ENCODE measurements at places on chromosomes 2 and 18.

DNA sequence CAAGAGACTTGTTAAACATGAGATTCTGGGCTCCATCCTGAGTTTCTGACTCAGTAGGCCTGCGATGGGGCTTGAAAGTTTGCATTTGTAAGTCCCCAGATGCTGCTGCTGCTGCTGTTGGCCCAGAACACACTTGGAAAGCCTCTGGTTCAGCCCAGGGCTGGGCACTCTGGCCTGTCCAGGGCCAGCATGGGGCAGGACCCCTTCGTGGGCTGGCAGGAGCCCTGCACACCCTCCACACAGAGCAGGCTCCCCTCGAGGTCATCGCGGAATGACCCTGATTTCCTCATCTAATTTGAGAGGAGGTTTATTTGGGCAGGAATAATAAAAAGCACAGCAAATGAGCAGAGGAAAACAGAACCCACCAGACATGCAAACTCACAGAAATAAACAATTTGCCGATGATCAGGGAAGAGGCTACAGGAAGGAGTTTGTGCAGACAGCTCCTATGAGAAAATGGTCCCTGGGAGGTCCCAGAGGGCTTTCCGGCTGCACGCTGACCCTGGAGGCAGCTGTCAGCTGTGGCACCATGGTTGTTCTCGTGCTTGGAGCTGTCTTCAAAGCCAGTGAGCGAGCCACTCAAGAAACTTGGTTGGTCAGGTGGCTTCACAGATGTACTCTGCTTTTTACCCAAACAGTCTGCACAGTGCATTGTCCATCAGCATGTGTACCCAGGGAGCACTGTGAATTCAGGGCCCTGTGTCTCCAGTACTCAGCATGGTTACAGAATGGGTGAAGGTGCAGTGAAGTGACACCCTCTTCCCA is 119.3 kb downstream of the GLI2 start:
- DNase-seq = no peak

GRCh38 chr2:28094739-28095138 is 204.2 kb downstream of the BABAM2 start:
- no peak for DNase-seq

- DNase-seq = peak; percentile 38
Measured at GRCh38 chr2:17646081-17646554, 105.6 kb downstream of the VSNL1 start.

- peak; percentile 44 for DNase-seq
Measured at GRCh38 chr2:134207589-134208209, 46.2 kb upstream of the MGAT5 start.

DNA sequence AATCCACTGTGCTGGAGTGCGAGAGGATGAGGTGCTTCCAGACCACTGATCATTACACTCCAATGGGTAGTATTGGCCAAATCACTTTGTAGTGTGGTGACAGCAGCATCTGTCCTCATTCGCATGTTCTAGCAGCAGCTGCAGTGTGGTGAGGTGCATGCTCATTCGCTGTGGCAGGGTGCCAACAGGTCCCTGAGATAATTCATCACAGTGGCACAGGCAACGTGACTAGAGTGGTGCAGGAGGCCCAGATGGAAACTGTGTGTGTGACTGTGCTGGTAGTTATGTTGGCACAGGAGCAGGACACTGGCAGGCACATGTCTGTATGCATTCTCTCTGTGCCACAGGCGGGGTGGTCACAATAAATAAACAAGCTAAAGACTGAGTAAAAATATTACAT is 329.5 kb upstream of the SYT4 start:
- no peak for DNase-seq

GRCh38 chr2:71938659-71939587 is 208.7 kb downstream of the CYP26B1 start:
- no peak for DNase-seq

- no peak for DNase-seq
Measured at GRCh38 chr2:200099256-200099655, 143.9 kb downstream of the MAIP1 start.

DNA sequence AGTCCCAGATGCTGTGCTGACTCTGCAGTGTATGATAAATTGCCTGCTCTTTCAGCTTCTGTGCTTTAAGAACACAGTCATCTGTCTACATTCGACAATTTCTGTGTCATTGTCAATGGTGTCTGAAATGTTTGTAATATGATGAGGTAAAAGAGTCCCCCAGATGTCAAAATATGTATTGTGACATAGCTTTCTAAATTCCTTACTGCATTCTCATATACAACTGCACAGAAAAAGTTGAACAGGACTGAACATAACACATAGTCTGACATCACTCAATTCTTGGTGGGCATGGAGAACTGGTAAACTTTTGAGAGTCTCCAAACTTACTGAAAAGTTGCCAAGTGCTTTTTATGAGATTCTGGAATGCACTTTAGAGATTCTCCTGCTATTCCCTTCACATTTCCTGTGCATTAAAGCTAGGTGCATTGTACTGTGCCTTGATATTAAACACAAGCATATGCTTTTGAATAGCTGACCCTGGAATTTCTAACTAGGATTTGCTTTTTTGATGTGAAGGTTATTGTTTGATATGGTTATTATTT is 48.1 kb upstream of the ARHGAP28 start:
- DNase-seq = no peak

DNA sequence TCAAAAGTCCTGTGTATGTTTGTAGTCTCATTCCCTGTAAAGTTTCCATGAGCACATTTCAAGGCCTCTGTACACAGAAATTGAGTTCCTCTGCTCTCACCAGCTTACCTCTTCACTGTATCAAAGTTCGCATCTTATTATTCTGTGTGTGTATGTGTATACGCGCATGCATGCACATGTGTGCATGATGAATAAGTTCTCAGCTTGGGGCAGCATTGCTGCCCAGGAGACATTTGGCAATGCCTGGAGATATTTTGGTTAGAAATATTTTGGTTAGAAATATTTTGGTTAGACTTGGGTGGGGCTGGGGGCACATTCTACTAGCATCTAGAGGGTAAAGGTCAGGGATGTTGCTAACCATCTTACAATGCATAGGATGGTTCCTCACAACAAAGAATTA is 23.4 kb downstream of the TCF7L1 start:
- DNase-seq = no peak

DNA sequence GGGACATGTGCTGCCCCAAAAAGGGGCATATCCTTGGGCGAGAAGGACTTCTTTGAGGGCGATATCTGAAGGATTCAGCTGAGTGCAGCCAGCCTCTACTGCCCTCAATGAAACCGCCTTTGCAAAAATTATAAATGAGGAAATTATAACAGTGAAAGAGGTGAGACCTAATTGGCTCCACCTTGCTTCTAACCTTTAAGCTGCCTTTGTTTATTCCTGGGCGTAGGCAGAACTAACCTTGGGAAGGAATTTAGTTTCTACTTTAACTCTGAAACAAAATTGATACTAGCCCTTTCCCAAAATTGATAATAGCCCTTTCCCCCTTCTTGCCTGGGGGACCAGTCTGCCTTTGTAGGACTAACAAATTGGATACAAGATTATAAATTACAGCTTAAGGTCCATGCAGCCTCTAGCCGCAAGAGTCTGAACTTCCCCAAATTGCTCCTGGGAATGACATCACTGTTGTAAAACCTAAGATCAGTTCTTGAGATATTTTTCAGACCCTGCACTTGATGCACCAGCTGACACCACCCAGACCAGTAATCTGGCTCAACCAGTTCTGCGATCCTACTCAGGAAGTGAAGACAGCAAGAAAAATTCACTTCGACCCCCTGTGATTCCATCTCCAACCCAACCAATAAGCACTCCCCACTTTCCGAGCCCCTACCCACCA is 36.0 kb upstream of the ASAP2 start:
- DNase-seq = no peak

DNA sequence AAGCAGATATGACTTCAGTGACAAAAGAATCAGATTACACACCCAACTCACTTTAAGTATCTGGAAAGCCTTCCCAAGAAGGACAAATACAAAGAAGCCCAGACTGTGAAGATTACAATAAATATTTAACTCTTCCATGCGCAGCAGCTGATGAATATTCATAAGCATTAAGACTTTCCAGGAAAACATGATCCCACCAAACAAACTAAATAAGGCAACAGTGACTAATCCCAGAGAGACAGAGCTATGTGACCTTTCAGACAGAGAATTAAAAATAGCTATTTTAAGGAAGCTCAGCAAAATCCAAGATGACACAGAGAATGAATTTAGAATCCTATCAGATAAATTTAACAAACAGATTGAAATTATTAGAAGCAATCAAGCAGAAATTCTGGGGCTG is 108.2 kb upstream of the UBE2E3 start:
- DNase-seq = no peak

DNA sequence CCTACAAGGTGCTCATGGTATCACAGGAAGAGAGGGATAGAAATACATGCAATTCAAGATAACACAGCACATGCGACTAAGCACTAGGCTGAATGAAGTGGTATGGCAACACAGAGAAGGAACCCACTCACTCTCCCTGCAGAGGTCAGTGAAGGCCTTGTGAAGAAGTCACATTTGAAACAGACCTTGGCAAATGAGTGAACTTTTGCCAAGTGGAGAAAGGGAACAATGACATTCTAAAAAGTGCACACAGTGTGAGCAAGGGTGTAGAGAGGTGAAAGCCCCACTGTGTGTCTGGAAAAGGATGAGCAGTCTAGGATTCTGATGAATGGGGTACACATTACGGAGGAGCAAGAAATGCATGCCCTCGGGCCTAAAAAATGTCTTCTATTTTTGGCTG is 23.3 kb downstream of the KLF7 start:
- no peak for DNase-seq

GRCh38 chr2:230794497-230794896 is 70.2 kb upstream of the ITM2C start:
- DNase-seq = no peak

DNA sequence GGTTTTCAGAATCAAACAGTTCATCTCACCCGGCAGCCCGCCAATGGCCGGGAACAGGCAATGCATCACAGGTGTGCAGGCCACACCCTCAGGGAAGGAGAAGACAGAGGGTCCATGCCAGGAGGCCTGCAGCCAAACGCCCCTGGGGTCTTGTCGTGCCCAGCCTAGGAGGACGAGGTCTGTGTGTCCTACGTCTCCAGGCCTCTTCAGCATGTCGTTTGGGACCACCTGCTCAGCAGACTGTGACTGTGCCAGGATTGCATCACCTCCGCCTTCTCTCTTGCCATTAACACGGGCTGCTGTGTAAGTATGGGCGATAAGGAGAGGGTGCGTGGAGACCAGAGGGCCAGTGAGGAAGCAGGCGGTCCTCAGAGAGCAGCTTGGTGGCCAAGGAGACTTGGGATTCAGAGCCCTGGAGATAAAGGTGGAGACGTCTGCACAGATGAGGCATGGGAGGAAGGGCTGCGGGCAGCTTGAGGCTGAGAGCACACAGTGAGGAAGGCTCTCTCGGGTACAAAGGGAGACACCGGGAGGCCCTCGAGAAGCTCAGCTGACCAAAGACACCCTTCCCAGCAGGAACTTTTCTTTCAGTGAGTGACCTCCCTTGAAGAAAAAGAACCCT is 37.4 kb upstream of the KLHL29 start:
- DNase-seq = no peak

- DNase-seq = no peak
Measured at GRCh38 chr18:65735155-65735554, 15.7 kb upstream of the CDH7 start.

GRCh38 chr2:13193075-13193474 is 476.3 kb downstream of the TRIB2 start:
- no peak for DNase-seq

GRCh38 chr2:172080641-172081220 is 4.6 kb upstream of the DLX1 start:
- no peak for DNase-seq

GRCh38 chr2:42744545-42745082 is 19.3 kb downstream of the OXER1 start:
- DNase-seq = no peak

- no peak for DNase-seq
Measured at GRCh38 chr2:127104881-127105655, 1.9 kb downstream of the BIN1 start.

DNA sequence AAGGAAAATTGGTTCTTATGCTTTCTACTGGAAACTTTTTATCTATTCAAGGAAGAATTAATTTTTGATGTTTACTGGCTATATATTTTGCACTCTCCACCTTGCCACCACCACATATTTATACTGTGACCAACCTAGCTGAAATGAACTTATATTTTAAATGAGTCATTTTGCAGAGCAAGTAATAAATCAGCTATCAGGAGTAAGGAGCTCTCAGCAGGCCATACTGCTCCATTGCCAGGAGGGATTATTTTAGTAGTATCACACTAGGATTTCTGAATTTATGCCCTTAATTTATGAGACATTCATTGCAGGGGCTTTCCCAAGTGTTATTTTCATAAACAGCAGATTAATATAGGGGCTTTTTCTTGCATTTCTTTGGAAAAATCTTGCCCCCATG is 125.8 kb upstream of the CYP1B1 start:
- no peak for DNase-seq

DNA sequence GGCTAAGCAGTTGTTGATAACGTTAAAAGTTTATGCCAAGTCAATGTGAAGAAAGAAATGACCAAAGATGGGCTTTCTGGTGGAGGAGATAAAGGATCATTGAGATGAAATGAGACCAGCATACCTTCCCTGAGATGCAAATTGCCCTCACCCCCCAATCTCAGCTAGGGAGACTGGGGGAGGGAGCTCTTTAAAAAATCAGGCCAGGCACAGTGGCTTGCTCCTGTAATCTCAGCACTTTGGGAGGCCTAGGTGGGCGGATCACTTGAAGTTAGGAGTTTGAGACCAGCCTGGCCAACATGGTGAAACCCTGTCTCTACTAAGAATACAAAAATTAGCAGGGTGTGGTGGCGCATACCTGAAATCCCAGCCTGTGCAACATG is 30.9 kb upstream of the KCMF1 start:
- DNase-seq = no peak

GRCh38 chr18:74906184-74906583 is 302.8 kb downstream of the PTGR3 start:
- DNase-seq = no peak

GRCh38 chr2:166520604-166521003 is 26.6 kb upstream of the SCN7A start:
- no peak for DNase-seq

GRCh38 chr2:219531639-219532377 is 11.8 kb downstream of the CHPF start:
- no peak for DNase-seq

DNA sequence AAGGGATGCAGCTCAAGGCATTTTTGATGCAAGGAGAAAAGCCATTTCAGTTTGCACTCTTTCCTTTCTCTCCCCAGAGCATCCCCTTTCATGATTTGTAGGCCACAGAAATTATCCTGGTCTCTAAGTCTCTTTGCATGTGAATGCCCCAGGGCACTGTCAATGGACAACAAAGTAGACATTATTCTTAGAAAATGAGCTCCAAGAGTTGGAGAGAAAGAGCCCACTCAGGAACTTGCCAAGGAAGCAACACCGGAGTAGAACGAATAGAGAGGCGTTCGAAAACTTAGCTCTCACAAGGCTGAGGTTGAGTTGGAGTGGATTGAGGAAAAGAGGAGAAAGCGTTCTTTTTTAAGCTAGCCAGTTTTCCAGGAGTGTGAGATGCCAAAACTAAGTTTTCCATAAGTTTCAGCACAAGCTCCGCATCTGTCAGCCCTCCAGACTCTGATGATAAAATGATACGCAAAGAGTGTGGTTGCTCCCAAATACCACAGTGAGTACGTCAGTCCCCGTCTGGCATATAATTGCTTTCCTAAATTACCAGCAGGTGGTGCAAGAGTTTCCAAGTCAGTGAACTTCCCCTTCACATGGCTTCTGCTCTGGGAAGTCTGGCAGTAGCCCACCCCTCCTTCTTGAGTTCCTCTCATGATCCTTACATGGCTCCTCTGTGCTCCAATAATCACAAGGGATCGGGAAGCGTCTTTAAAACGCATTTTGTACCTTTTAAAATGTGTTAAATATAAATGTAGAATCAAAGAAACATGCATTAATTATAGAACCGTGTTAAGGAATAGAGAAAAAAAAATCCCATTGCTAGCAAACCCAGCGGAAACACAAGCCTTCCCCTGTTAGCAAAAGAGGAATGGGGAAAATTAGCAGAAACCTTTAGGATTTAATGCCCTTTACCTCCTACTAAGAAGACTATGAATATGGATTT is 1060.6 kb upstream of the FANCL start:
- no peak for DNase-seq

Data from activated T-cell treated with anti-CD3 and anti-CD28 coated beads for 24 hours (primary cell).